ENCODE measurements at places on chromosomes 11 and 22. TPM values are rescaled to one million over a fixed set of nuclear protein-coding genes. Genes with fewer than 3 reads are reported as not detected.

Gene HEPN1
- 0.16 TPM for total RNA-seq

Gene TMEM80
- 17.2 TPM for total RNA-seq

Gene KLHL35
- total RNA-seq, result 22.1 TPM

Gene PDE2A
- total RNA-seq, result 5.4 TPM

Gene MS4A4A
- not detected for total RNA-seq

Gene NPAS4
- total RNA-seq, result 2.0 TPM

Gene CTSF
- total RNA-seq, result 33.7 TPM

Gene SOX6
- 3.8 TPM for total RNA-seq

Gene PDGFD
- total RNA-seq, result 22.7 TPM

Gene PTPN5
- total RNA-seq, result 7.5 TPM

Gene MAJIN
- total RNA-seq, result 1.0 TPM

Gene F2
- 1.1 TPM for total RNA-seq

Gene CRYBB2
- total RNA-seq, result 0.44 TPM

Gene RNF141
- total RNA-seq, result 44.3 TPM

Gene SCO2
- 1.4 TPM for total RNA-seq

Gene EXPH5
- total RNA-seq, result 0.41 TPM

Gene LMO2
- 100 TPM for total RNA-seq

Gene SCN4B
- 0.49 TPM for total RNA-seq

Gene ARHGAP20
- total RNA-seq, result 0.18 TPM

Gene APOL6
- total RNA-seq, result under 0.01 TPM

Gene TIRAP
- 2.3 TPM for total RNA-seq
